Non-pigmented ciliary epithelial cell (primary cell): ENCODE measurements at places on chromosomes 7 and 10.
A peak's percentile ranks its signal among the peaks of the same experiment; 100 is the strongest.

DNA sequence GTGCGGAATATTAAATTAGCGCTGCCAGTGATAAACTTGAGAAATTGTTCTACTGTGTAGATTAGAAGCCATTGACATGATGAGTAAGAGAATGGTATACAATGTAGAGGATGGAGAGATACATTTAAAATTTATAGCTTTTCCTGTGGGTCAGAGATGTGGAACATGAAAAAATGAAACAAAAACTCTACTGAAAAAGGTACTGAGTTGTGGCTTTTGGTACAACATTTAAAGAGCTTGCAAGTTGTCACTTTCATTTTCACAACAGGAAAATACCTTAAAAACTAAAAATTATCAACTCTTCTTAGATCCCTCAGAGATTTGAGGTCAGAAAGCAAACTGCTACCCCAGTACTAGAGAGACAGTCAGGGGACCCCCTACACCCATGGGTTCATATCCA is 348.8 kb upstream of the CDC14C start:
- no peak for DNase-seq

DNA sequence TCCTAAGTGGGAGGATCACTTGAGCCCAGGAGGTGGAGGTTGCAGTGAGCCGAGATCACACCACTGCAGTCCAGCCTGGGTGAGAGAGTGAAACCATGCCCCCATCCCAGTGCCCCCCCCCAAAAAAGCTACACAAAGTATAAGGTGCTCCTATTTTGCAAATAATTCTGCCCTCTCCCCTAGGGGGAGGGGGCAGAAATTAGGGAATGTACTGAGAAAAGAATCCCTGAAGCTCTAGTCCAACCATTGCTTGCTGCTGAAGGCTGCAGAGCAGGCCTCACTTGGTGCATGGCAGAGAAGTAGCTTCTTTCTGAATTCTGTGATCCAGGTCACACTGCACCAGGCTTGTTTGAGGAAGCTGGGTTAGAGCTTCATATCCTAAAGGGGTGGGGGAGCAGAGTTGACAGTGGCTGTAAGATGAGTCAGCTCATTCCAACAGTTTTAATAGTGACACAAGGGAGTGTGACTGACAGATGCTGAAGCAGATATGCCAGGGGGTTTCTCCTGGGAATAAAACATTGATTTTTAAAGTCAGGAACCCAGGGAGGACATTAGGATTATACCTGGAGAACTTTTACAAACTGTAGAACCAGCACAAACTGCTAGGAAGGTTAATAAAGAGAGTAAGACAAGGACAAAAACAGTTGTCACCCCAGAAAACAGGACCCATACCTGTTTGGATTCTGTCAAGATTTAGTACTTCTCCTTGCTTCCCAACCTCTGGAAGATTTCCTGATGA is 32.8 kb upstream of the STRIP2 start:
- no peak for DNase-seq

GRCh38 chr7:29935111-29935510 is 54.5 kb downstream of the SCRN1 start:
- DNase-seq, result no peak

GRCh38 chr10:52376694-52377354 is 62.7 kb downstream of the DKK1 start:
- no peak for DNase-seq

- DNase-seq, result no peak
These were observed 96.5 kb upstream of the MACROH2A2 start for GRCh38 chr10:69955897-69956740.

GRCh38 chr7:140639366-140640053 is 1.1 kb downstream of the DENND2A start:
- DNase-seq, result no peak

DNA sequence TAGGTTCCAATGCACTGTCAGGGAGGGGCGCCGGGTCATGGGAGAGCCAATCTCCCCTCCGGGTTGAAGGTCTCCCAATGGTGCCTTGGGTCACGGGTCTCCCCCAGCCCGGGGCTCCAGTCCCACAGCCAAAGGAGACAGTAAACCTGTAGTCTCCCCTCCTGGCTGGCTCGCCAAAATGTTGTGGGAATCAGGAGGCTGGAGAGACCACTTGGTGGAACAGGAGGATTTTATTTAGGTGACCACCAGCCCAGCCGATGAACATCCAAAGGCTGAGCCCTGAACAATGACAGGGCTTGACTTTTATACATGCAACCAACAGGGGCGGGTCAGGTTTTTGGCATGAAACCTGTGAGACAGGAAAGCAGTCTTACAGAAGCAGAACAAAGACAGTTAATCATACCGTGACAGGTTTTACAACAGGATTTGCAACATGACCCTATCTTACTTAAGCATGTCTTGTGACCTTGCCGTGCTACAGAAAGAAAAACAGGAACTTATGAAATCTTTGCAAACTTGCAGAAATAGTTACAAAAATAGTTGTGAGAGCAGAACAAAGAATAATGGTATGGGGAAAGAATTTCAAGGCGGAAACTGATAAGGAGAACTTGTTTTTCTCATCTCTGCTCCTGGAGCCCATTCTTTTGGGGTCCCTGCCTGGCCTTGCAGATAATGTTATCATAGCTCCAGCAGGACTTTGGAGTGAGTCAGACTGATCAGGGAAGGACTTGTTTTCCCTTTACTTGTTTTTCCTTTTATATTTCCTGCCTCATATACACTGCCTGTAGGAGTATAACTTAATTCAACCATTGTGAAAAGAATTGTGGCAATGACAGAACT is 7.1 kb downstream of the ERV3-1 start:
- DNase-seq, result peak; percentile 64

GRCh38 chr7:49497471-49497870 is 276.0 kb upstream of the VWC2 start:
- no peak for DNase-seq

GRCh38 chr7:140261105-140261486 is 84.3 kb upstream of the KDM7A start:
- DNase-seq, result no peak

DNA sequence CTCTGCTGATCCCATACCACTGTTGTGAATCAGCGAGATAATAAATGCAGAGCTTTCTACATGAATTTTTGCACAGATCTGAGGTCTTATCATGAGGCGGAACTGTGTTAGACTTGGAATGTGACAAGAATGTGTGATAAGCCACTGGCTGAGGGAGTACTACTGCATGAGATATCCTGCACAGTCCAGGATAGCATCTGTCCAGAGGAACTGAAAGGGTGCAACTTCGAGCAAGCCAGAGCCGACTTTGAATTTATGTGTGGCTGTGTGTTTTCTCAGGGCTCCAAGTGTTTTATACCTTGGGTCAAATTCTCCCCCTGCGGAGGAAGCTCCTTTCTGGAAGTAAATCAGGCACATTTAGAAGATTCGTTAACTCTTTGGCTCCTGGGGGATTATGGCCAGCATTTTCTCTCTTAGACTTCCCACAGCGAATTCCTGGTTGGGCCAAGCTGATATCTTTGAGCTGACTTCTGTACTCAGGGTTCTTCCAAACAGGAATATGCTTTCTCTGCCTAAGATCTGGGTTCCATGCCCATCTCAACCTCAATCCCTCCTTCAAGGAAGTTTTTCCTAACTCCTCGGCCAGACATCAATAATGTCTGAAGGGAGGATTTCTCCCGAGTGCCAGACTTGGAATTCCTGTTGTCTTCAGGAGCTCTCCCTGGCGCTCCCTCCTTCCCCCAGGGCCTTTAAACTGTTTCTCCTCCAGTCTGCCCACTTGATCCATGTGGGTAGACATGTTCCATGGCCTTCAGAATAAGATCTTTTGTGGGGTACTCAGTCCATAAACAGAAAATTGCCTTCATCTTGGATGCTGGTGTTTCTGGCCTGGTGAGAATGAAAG is 2.5 kb upstream of the MEST start:
- DNase-seq, result peak; percentile 97

DNA sequence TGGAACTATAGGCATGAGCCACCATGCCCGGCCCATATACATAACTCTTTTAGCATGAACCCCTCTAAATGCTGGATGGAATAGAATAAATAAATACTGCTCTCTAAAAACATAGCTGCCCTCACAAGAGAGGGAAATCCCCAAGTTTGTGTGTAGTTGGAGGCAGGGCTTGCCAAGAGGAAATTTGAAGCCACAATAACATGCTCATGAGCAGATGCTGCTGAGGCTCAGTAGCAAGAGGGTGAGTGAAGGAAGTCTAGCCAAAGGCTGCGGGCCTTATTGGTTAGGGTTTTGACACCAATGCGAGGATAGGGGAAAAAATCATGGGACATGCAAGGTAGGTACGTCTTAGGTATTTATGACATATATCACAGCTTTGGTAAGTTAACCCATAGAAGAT is 17.3 kb downstream of the TPK1 start:
- no peak for DNase-seq

DNA sequence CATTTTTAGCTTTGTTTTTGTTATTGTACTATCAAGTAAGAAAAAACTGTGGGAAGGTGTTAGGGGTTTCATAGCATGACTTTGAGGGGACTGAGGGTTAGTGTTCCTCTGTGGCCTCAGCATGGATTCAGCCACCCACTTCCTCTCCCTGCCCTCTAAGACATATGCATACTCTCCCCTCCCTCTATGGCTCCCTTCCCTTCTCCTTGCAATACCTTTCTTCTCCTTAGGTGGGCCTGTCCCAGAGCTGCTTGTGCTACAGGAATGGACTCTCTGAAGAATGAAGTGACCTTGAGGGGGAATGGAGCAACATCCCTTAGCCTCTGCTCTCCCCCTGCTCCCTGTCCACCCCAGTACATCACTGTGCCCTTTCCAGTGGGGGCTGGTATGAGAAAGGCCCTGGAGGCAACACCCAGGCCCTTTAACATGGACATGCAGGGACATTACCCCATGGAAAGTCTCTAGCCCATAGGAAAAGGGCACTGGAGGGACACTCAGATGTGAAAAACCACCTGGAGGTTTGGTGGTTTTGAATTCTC is 22.4 kb downstream of the CDH23 start:
- no peak for DNase-seq
